ENCODE measurements at places on chromosomes 1 and 21.

DNA sequence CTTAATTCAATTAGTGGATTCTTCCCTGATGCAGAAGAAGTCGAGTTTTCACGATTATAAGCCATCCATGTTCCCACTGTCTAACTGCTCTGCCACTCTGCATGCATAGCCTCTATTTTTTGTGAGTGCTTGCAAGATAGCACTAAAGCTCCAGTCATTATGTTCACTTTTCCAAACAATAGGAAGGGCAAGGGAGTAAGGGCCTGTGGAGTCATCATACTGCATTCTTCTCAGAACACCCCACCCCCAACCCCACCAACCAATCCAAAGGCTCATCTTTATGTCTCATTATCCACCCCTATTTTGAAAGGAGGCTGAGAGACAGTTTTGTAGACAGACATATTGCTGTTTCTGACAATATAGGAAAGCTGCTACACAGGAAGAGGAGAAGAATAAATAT, 471.7 kb upstream of the ADGRL2 start:
- DNase-seq = no peak

DNA sequence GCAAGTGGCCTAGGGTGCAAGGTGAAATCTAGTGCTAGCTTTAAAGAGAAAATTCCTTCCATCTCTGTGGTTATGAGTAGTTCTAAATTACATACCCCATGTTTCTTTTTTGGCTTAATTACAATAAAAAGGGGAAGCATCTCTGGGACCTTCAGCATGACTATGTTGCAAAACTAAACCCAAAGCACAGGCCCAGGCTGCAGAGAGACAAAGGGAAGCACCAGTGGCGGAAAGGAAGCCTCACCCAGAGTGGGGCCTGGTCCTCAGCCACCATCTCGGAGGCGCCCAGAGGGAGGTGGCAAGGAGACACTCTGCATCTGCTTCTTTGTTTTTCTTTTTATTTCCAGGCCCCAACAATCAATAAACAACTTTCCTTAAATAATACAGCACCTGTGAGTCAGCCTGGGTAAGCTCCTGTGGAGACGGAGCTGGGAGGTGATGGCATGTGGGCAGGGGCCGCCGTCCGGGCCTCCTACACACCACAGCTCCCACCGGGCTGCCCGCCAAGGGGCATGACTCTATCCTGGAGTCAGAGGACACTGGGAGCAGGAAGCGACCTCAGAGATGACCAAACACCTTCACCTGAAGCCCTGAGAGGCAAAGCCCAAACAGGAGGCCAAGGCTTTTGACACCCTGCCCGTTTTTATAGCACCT, 21.7 kb downstream of the ITPKB start:
- no peak for DNase-seq

- DNase-seq = no peak
These were observed 98.7 kb upstream of the PRMT6 start for GRCh38 chr1:106957795-106958194.

DNA sequence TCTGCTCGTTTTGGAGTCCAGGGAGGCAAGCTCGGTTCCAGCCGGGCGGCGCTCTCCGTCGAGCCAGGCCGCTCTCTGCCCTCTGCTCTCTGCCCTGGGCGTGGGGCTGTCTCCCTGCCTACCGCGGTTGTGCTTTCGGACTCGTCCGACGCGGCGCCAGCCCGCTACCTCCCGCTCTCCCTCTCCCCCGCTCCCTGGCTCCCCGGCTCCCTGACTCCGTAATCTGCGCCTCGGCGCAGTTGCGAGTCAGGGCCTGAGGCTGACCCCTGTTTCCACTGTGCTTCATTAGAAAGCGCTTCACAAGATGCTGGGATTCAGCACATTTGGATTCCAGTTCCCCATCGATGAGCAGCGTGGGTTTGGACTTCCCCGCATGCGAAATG, 2.2 kb downstream of the SOX13 start:
- DNase-seq = peak; percentile 50

GRCh38 chr1:53327182-53327913, 522 bp downstream of the LRP8 start:
- DNase-seq = peak; percentile 40

GRCh38 chr1:186530109-186530508, 69.2 kb upstream of the PDC start:
- no peak for DNase-seq

DNA sequence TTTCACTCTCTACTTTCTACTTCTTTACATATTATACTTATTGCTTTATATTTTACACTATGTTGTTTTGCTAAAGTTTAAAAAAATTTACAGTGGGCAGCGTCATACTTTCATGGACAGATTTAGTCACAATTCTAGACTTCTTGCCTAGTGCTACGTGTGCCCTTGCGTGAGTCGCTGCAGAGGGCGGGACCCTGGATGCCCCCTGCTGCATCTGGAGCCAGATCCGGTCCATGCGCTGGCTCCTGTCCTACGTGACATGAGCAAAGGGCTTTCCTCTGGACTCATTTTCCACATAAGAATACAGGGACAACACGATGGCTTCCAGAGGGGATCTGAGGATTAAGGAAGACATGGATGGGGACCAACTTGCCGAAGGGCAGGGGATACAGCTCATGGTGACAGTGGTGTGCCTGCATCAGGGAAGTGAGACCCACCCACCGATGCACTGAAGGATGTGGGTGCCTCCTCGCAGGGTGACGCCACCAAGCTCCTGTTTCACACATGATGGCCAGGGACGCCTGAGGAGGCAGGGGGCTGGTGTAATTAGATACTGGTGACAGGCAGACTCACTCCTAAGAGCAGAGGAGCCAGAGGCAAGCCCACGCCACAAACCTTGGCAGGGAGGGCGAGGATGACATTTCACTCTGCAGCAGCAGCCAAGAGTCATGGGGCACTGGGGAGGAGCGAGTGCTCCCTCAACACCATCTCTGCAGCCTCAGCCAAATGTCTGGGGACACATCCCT, 86.6 kb downstream of the DMRTB1 start:
- peak; percentile 49 for DNase-seq

DNA sequence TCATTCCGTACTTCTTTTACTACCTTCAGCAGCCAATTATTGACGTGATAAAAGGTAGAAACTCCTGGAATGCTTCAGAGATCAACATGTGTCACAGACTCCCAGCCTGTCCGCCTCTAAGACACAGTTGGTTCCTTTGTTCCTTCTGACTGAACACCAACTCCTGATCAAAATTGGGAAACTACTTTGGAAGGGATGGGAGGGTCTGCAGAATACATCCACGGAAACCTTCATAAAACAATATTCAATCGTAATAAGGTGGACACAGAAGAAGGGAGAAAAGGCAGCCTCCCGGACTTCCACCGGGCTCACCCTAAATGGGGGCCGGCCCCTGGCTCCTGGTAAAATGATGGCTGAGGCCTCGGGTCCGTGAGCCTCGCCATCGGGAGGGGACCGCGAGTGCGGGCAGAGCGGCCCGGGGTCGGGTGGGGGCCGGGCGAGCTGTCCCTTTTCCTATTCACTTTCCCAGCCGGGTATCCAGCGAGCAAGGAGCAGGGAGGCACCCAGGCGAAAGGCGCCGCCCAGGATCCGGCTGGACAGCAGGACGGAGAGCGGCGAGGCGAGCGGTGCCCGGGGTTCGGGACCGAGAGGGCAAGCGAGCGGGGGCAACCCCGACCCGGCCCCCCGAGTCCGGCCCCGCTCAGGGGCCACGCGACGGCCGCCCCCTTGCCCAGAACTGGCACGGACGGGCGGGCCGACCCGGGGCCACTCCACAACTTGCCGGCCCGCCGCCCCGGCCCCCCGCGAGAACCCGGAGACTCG, 805 bp downstream of the NRIP1 start:
- peak; percentile 70 for DNase-seq

DNA sequence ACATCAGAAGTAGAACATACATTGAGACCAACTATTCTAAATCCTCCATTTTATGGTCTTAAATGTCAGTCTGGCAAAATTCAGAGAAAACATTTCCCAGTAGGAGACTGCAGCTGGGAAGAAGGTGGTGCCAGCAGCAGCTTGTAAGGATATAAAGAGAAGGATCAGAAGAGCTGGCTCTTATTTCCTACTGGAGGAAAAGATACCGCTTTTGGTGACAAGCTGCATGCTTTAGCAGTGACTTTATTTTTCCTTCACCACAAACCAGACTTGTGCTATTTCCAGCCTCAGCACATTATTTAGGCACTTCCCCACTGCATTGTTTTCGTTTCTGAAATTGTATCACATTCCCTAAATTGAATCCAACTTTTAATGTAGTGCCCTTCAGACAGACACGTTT, 28.4 kb downstream of the RNF11 start:
- DNase-seq = peak; percentile 86

DNA sequence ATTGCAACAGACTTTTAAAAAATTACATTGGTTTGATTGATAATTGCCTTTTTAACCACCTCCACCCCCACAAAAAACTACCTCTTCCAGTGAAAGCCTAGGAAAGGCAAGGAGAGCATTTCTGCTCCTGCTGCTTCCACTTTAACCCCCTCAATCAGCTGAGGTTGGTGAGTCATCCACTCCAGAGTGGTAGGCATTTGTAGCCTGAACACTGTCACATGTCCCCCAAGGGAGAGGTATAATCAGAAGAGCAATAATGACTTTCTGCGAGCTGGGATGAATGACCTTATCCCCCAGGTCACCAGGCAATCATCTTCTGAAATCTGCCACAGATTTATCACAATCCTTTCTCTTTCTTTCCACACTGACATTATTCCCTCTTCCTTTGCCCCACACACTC, 126.6 kb upstream of the CAMK1G start:
- DNase-seq = no peak

DNA sequence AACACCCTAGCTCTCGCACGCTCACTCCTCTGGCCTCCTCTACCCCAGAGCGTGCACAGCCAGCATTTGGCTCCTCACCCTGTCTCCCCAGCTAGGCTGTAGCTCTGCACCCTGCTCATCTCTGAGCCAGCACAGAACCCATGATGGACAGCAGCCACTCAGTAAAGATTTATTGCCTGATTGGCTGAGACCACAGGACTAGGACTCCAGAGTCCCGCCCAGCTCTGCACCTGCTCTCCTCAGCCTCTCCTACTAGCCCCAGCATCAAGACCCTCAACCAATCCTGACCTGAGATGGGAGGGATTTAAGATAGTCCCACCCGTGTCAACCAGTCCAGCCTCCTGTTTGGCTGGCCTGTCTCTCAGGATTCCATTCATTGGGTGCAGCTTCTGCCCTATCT, 9.3 kb downstream of the C1QB start:
- DNase-seq = no peak

DNA sequence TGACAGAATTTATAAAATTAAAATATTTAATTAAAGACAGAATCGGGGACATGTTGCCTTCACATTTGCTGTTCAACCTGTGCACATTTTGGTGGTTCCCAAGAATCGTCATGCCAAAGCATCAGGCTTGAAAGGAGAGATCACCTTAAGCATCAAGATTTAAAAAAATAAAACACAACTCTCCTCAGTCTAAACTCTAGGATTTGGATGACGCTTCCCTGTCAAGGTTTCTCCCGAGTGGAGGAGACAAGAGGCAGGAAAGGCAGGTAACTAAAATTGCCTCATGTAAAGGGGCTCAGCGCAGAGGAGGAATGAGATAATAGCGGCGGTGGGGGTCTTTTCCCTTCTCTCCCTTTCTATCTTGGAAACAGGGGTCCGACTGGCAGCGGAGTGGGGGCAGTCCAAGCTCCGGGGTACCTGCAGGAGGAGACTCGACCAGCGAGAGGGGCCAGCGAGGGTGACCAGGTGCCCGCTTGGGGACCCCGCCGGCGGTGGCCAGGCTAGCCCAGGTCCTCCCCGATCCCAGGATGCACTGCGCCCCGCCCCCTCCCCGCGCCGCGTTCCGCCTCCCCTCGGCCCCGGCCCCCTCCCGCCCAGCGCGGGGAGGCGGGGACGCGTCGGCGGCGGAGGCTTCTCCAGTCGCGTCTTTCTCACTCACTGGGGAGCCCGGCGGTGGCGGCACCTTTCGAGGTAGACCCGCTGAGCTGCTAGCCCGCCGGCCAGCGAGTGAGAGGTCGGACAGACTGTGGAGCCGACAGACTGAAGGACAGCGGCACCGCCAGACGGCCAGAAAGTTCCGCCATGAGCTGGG, at the start of gene FNBP1L:
Gene FNBP1L (plus strand): TSS at position 638 of the 811 bp plus-strand sequence. CDS start 164 bp downstream, at position 802.
- peak; percentile 87 for DNase-seq

DNA sequence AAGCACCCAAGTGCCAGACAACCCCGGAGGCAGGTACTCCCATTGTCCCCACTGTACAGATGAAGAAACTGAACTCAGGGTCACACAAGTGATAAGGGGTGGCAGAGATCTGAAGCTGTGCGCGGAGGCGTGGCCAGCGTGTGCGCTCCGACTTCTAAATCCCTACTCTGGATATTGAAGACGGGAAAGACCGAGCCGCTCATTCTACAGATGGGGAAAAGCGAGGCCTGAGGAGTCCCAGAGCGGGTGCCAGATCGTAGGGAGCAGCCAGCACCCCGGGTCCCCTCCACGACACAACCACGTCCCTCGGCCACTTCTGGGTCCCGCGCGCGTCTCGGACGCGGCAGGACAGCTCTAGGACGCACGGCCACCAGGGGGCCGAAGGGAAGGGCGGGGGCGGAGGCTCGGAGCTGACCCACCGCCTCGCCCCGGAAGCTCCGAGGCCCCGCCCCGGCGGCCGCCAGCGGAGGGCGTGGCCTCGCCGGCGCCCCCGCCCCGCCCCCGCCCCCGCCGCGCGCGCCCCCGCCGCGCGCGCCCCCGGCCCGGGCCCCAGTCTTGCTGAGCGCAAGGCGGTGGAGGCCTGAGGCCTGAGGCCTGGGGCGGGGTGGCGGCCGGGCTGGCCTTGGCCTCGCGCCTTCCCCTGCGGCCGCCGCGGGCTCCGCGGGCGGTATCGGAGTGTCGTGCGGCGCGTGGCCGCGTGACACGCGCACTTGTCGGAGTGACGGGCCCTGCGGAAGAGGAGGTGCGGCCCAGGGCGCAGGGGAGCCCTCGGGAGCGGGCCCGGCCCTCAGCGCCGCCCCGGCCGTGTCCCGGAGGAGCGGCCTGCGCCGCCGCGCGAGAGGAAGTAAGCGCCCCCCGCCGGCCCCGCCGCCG, at the start of gene H6PD:
Gene H6PD (plus strand): TSS at position 552 of the 873 bp plus-strand sequence. CDS start 10,161 bp downstream, outside the sequence.
- DNase-seq = peak; percentile 99

GRCh38 chr1:65846866-65847265, 54.2 kb downstream of the PDE4B start:
- peak; percentile 13 for DNase-seq

Measured in AG20443 (cell line).